ENCODE measurements at places on chromosomes 5 and 9. TPM values are rescaled to one million over a fixed set of nuclear protein-coding genes. Genes with fewer than 3 reads are reported as not detected.

Gene ALDH1A1
- 7.7 TPM for total RNA-seq

Gene GRM6
- total RNA-seq = not detected

- no peak for DNase-seq
- no peaks in the 10 kb centered on the region for H3K36me3 ChIP-seq
- H3K4me1 ChIP-seq = no peaks in the 10 kb centered on the region
- no peak overlapping the region for H3K27ac ChIP-seq
- no peaks in the 10 kb centered on the region for H3K27me3 ChIP-seq
Measured at GRCh38 chr9:111696796-111697195, 35.4 kb downstream of the GNG10 start.

Gene MRPS30
- 60.0 TPM for total RNA-seq

All from suprapubic skin (tissue), 4 donors.